ENCODE measurements at places on chromosomes 12 and 14.

- DNase-seq: no peak
These were observed 206.5 kb downstream of the EFCAB11 start for GRCh38 chr14:89748004-89748403.

DNA sequence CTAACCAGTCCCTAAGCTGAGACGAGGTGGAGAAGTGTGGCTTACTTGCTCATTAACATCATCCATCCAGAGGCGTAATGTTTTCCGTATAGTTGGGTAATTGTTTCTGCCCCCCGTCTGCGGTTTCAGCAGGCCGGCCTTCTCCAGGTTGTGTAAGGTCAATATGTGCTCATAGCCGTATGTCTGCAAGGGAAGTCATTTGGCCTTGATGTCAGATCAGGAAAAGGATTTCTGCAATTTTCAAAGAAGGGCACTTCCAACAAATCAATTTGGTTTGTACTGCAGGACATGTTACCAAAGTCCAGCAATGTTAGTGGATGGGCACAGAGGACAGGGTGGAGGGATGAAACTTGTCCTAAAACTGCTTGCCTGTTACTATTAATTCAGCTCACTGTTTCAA, 9.9 kb upstream of the DIABLO start:
- DNase-seq: no peak

- DNase-seq: no peak
These were observed 107.3 kb downstream of the ZFP36L1 start for GRCh38 chr14:68685419-68686204.

DNA sequence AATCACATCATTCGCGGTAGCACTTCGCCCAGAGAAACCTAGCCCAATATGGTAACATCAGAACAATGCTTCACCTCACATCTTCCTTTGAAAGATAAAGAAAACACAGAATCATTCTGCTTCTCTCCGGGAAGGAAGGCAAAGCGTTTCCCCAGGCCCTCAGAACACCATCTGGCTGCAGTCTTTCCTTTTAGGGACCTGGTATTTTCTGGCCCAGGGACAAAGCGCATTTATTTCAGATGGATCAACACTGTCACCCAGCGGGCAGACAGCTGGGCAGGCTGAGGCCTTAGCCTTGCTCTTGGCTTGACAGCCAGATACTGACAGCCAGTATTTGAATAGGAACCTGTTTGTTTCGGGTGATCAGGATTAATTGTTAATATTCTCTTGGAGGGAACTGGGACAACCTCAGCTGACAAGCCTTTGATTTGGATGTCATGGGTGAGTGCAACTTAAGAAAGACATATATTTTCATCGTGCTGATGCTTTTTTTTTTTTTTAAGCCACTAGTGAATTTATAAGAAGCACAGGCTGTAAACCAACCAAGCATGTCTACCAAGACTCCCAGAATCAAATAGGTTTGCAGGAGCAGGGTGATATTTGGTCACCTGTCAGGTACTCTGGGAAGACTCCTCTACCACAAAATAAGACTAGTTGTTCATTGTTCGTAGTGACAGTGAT, 118.9 kb downstream of the VEZT start:
- peak; percentile 48 for DNase-seq

DNA sequence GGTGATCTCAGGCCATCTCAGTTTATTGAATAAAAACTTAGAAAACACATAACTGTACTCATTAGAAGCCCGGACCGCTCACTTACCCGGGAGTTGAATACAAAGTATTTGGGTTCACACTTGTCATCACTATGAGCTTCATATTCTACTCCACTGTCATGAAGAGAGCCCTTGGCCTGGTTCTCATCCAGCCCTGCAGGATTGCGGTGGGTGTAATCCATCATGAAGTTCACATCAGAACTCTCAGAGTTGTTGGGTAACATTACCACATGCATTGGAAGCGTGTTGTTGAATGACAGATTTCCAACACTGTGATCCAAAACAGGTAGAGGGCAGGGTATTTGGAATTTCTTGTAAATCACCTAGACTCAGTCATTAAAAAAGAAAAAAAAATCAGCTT, 47.4 kb downstream of the SLC38A4 start:
- DNase-seq: no peak

DNA sequence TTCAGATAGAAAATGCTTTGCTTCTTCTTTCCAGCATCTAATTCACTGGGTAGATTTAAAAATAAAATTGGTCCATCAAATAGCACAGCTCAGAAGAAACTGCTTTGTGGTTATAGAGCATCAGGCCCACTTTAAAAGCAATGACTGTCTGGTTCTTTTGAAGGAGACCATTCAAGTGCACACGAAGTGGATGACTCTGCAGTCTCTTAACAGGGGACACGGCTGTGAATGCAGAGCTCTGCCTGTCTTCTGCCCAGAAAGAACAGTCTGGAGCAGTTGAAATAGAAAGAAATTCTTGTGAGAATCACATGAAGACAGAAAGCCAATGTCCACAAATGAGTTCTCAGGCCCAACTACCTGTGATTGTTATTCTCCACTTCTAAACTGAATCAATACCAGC, 138.7 kb upstream of the PLEKHA5 start:
- no peak for DNase-seq

GRCh38 chr12:67442347-67442841, 173.2 kb downstream of the CAND1 start:
- DNase-seq: no peak

DNA sequence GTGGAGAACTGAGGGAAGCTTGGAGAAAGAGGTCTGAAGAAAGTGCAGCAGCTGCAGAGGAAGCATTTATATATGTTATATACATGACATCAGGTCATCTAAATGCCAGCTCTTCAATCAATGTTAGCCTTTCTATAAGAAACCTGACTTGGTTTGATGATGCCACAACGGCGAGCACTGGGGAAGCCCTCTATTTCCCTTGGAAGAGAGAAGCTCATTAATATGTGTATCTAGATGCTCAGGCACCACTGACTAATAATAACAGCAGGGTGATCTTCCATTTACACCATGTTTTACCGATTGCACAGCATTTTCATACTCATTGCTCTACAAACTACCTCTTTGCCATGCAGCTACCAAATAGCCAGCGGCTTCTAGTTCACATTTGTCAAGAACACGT, 811 bp downstream of the ACYP1 start:
- DNase-seq: no peak

DNA sequence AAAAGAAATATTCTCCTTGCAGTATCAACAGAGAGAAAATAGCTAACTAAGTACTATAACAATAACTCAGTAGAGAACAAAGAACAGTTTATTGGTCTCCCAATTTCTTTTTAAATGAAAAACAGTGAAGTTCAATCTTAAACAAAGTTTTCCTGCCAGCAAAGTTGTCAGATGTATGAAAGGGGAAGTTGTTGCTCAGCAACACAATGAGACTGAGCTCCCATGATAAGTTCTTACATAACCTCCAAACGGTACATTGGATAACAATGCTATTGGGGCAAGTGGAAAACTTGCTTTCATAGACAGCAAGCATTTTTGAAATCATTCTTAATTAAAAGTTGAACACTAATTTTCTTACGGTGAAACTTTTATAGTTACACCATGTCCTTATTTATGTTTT, 94.9 kb downstream of the ALG10B start:
- DNase-seq: no peak

GRCh38 chr12:131351319-131352028, 359.4 kb upstream of the SFSWAP start:
- DNase-seq: no peak

DNA sequence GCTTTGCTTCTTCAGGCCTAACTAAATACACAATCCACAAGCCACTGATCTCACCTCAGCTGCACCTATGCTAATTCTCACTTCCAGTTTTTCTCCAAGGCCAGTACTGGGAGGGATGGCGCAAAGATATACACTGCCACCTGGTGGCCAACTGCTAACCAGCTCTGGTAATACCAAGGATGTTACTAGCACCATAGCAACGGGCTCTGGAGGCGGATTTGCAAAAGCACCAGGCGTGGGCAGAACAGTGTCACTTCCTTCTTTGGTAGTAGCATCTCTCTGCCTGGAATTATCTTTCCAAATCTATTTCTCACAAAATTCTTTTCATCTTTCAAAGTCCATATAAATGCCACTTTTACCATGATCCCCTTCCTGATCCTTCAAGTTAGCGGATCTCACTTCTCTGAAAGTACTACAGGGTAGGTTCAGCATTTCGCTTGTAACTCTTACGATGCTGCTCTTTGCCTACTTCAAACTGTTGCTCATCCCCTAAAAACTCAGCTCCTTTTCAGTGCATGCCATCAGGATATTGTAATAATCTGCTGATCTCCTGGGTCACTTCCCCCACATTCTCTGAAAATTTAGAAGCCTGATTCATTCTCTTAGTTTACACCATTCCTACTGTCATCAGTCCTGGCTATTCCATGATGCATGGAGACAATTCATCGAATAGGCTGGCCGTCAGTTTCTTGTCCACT, 37.1 kb upstream of the FOXJ2 start:
- DNase-seq: peak; percentile 85

DNA sequence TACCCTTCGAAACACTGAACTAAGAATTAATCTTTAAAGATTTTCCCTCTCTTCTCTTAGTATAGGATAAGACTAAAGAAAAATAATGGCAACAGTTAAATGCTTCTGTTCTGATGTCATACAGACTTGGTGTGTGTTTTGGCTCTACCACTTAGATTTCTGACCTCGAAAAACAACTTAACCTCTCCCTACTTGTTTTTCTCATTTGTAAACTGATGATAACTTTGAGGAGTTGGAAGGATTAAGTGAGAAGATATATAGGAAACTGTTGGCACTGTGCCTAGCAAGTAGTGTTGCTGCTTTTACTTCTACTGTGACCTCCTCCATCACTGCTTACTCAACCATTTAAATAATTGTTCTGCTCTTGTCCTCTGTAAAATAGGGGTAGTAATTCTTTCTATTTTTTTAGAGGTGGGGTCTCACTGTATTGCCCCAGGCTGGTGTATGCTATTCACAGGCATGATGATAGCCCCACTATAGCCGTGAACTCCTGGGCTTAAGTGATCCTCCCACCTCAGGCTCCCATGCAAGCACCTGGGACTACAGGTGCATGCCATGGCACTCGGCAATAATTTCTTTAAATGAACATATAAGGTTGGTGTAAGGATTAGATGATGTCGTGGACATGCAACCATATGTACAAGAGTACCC, 22.4 kb downstream of the PALS1 start:
- DNase-seq: no peak

GRCh38 chr14:89576145-89576927, 159.3 kb upstream of the FOXN3 start:
- DNase-seq: no peak

GRCh38 chr14:30928462-30928861, 54.1 kb downstream of the COCH start:
- DNase-seq: no peak

- no peak for DNase-seq
These were observed 35.7 kb upstream of the GZMB start for GRCh38 chr14:24669651-24670050.

- no peak for DNase-seq
These were observed 73.7 kb downstream of the BBS10 start for GRCh38 chr12:76274420-76275083.

GRCh38 chr12:131872154-131873051, 22.0 kb upstream of the ULK1 start:
- peak; percentile 17 for DNase-seq

DNA sequence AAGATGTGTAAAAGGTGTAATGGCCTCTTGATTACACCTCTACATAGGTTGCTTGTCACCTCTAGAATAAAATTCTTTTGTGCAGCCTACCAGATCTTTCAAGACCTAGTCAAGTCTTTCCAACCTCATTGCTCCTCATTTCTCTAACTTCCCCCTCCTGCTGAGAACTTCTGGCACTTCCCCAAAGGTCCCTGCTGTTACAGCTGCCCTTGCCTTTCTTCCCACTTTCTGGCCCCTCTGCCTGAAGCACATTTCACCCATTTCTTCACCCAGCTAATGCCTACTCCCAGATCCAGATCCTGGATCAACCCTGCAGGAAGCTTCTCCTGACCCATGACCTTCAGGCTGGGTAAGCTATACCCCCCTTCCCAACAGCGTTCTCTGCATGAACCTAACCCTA, 1.5 kb downstream of the TSHR start:
- no peak for DNase-seq

- no peak for DNase-seq
These were observed 77.7 kb downstream of the PTPN11 start for GRCh38 chr12:112496496-112496895.

- DNase-seq: no peak
These were observed 20.2 kb downstream of the SLC2A3 start for GRCh38 chr12:7915661-7916403.

DNA sequence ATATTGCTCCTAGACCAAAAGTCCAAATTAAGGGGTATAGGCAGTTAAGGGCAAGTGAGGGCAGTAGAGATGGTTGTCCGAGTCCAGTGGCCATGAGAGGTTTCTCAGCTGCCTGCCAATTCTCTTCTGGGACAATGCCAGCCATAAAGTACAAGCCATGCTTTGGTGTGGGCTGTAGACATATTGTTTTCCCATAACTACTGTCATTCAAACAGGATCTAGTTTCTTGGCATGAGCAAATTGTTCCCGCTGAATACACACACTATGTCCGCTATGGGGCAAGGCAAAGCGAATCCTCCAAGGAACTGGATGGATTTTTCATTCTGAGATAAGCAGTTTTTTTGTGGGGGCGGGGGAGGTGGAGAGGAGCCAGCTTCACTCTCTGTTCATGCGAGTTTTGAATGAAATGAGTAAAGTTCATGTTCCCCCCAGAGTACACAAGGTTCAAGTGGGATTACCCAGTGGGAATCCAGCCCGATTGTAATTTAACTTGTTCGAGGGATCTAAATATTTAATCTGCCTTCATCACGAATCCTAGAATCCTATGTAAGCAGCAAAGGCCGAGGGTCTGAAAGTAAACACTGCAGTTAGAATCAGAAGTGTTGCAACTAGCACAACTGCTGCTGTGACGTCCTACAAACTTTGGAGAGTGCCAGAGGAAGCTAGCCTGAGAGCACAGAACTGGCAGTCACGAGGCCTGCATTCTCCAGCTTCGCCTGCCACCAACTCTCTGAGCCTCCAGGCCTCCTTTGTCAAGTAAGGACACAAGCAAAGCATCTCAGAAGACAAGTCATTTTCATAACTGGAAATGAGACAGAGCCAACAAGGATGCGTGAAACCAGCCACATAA, 137.0 kb downstream of the CRADD start:
- no peak for DNase-seq

GRCh38 chr14:71454010-71454409, 478.2 kb upstream of the RGS6 start:
- DNase-seq: no peak

- no peak for DNase-seq
These were observed 74.4 kb downstream of the ANKS1B start for GRCh38 chr12:99910342-99910741.

- DNase-seq: no peak
These were observed 61.7 kb upstream of the NUDT4 start for GRCh38 chr12:93315907-93316622.

- DNase-seq: no peak
These were observed 14.8 kb downstream of the OSBPL8 start for GRCh38 chr12:76544601-76545261.

GRCh38 chr14:102798926-102799325, 21.7 kb downstream of the TRAF3 start:
- DNase-seq: no peak

Data from amniotic stem cell (primary cell).